Osteocyte (in vitro differentiated cells): ENCODE measurements at places on chromosomes 2 and 18. TPM values are rescaled to one million over a fixed set of nuclear protein-coding genes. Genes with fewer than 3 reads are reported as not detected.

- no peak for DNase-seq
Measured at GRCh38 chr2:74532222-74532621, 2.5 kb downstream of the HTRA2 start.

GRCh38 chr2:137942037-137942832, 22.0 kb upstream of the HNMT start:
- DNase-seq = no peak

- no peak for DNase-seq
Measured at GRCh38 chr2:151827564-151828142, 568 bp downstream of the ARL5A start.

- DNase-seq = no peak
Measured at GRCh38 chr2:38387887-38388286, 10.8 kb upstream of the ATL2 start.

GRCh38 chr2:22957446-22957845, 427.5 kb upstream of the KLHL29 start:
- DNase-seq = no peak

GRCh38 chr2:177429688-177430325, 37.2 kb downstream of the AGPS start:
- no peak for DNase-seq

GRCh38 chr2:16624436-16624780, 41.2 kb downstream of the CYRIA start:
- no peak for DNase-seq

DNA sequence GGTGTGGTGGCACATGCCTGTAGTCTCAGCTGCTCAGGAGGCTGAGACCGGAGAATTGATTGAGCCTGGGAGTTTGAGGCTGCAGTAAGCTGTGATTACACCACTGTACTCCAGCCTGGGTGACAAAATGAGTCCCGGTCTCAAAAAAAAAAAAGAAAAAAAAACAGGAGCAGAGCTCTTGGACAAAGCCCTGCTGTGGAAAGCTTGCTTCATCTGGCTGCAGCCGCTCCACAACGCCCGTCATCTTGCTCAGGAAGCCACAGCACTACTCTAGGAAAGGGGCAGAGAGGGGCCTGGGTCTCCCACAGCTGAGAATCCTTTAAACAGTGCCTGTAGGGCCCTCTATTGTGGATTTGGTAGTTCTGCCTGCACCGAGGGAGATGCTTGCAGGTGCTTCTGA, 11.0 kb downstream of the ATG4B start:
- DNase-seq = no peak

DNA sequence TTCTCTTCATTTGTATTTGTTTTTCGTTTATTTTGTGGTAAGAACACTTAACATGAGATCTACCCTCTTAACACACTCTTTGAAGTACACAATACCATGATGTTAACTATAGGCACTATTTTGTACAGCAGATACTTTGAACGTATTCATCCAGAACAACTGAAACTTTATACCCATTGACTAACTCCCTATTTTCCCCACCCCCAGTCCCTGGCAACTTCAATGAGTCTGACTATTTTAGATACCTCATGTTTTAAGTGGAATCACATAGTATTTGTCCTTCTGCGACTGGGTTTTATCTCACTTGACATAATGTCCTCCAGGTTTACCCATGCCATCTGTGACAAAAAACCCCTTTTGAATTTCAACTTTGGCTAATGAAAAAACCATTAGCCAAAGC, 356.3 kb upstream of the CDH20 start:
- no peak for DNase-seq

DNA sequence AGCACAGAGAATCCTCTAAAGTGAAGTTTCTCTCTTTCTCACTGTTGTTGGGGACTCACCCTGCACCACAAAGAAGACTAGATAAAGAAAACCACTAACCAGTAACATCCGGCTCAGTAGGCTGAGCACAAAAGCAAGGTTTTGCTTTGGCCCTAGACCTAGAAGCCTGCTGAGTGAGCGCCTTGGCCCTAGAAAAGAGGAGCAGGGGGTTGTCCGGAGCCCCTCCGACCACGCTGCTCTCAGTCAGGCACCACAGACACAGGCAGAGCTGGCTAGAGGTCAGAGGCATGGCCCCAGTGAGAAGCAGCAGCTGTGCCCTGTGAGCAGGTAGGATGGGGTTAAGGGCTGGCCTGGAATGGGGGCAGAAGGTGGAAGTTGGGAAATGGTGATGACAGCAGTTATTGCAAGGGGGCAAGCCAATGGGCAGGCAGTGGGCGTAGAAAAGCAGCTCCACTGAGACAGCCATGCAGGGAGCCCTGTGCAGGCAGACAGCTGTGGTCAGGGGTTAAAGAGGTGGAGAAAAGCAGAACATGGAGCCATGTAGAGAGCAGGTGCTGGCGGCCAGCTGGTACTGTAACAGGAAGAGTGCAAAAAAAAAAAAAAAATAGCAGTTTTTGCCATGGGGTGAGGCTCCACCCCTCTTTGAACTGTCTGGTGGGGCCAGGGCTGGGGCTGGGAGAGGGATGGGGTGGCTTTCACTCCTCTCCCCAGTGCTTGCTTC, 36.9 kb upstream of the SLC14A1 start:
- DNase-seq = no peak

- DNase-seq = no peak
Measured at GRCh38 chr18:10477121-10477862, 22.9 kb downstream of the APCDD1 start.

- DNase-seq = no peak
Measured at GRCh38 chr2:67455219-67456142, 58.3 kb downstream of the ETAA1 start.

GRCh38 chr2:29281086-29281915, 166.1 kb downstream of the CLIP4 start:
- DNase-seq = peak; percentile 95

Gene BUB1
- 6.4 and 7.3 TPM in 2 replicates for total RNA-seq

Gene RNF125
- 0.13 and 0.29 TPM in 2 replicates for total RNA-seq

Gene OTOS
- not detected in 2 replicates for total RNA-seq

Gene HTR2B
- total RNA-seq = 3.1 and 3.9 TPM in 2 replicates

Gene ALPP
- total RNA-seq = not detected in 2 replicates

Gene CRACDL
- 0.57 and 1.3 TPM in 2 replicates for total RNA-seq
